ENCODE measurements at places on chromosomes 12 and 14.
A peak's percentile ranks its signal among the peaks of the same experiment; 100 is the strongest.

GRCh38 chr12:51972849-51973273, 21.4 kb downstream of the ACVR1B start:
- peak; percentile 37 for DNase-seq

DNA sequence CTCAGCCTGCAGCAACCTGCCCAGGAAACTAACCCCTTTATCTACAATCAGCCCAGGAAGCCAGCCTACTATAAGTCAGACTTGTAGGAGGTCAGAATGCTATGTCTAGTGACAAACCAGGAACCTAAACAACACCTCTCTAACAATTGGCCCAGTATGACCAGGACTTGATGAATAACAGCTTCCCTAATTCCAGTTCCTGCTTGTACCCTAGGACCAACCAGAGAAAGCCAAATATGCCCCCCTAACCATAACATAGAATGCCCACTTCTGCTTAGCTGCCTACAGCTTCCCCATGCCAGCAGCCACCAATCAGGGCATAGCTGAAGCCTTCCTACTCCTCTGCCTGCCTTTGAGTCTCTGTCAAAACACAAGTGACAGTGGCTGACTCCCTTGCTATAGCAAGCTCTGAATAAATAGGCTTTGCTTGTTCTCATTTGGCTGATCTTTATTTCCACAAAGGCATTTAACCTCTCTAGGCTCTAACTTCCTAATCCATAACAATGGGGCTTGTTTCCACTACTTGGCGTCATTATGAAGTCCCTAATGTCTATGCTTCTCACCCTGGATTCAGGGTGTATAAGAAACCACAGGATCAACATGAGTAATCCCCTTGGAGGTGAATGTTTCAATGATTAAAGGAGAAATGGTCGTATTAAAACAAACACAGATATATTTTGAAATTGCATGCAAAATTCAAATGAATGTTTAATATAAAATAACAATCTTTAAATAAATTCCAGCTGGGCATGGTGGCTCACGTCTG, 220.2 kb downstream of the ANO6 start:
- no peak for DNase-seq

DNA sequence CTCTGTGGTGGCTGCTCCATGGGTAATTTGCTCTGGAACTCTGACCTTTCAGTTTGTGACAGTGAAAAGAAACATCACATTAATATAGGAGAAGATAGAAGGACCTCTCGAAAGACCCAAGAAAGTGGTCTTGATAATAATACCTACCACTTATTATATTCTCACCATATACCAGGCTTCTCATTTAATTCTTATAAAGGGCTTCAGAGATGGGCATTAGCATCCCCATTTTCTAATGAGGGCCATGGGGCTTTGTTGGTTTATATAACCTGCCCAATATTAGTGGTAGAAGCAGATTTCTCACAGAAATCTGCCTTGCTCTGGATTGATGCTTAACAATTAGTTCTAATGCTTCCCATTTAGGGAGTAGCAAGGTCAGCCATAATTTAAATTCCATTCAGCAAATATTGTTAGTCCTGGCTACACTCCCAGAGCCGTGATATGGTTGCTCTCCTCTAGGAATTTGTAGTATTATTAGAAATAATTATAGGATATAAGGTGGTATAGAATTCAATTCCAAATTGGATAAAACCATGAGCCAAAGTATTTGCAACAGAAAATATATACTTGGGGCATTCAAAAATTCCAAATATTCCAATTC, 7.4 kb upstream of the AMIGO2 start:
- no peak for DNase-seq

DNA sequence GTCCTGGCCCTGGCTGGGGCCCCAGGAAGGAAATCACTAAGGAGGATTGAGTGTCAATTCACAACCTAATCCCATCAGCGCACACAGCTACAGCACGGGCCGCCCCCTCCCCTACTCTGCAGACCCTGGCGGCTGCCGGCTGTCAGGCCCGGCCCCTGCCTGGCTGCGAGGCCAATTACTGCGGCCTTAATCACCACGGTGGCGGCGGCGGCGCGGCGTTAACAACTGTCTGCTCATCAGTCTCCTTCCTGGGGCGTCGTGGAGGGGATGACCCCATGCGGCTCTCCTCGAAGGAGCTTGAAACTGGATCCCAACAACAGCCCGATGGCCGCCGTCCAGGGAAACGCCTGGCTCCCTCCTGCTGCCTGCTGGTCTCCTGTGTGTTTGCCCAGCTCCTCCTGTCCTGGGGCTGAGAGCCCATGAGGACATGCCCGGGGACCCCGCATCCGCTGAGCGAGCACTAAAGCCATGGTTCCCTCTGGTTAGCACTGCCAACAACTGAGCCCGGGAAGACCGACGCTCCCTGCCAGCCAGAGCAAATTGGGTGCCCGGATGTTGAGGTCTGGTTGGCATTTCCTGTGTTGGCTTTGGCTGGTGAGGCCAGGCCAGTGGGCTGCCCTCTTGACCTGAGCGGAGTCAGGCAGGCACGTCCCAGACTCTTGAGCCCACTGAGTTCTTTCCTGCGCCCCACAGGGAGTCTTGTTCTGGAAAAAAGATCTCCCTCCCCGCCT, 21.8 kb upstream of the EIF2B2 start:
- no peak for DNase-seq

DNA sequence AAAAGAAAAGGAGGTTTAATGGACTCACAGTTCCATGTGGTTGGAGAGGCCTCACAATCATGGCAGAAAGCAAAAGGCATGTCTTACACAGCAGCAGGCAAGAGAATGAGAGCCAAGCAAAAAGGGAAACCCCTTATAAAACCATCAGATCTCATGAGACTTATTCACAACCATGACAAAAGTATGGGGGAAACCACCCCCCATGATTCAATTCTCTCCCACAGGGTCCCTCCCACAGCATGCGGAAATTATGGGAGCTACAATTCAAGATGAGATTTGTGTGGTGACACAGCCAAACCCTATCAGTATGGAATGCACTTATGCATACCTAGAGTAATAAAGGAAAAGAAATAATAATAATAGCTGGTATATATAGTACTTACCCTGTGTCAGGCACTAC, 4.5 kb upstream of the GLIPR1 start:
- no peak for DNase-seq

- no peak for DNase-seq
Observed at GRCh38 chr14:63941023-63941422, 88.2 kb downstream of the SYNE2 start.

DNA sequence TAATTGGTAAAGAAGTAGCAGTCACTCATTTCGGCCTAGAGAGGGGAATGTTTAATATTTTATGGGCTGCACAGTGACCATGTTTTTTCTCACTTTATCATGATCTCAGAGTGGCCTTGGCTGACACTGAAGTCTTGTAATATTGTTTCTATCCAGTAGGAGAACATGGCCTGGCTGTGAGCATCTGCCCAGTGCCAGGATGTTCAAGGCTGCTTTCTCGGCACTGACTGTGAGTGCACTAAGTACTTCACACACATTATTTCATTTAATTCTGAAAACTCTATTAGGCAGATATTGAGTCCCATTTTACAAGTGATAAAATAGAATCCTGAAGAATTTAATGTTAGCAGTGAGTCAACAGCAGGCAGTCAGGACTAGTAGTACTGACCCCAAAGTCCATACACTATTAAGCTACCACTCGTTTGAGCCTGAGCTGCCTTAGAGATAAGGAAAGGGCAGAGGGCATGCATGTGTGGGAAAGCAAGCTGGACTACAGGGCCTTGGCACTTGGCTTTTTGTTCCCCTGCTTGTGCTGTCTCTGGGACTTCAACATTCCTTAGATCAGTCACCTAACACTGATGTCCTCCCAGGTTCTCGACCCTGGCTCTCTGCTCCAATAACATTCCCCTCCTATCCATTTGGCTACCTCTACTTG, 42.2 kb upstream of the APPL2 start:
- DNase-seq: no peak

DNA sequence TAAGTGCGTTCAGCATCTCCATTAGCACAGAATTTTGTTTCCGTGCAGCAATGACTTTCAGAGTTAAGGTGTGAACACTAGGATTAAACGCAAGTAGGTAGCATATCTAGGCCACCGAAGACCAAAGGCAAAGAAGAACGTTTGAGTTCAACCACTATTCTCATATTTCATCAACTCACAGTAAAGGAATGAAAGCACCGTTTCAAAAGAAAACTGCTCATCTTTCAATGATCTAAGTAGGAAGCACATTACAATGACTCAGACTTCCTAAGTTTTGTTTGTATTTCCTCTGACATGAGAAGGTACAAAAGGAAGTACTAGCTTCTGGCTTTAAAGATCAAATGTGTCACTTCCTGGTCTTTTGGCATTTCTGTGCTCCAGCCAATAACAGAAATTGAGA, 57.6 kb downstream of the ACADS start:
- DNase-seq: no peak

GRCh38 chr12:94815958-94816357, 165.6 kb upstream of the TMCC3 start:
- no peak for DNase-seq

- no peak for DNase-seq
Observed at GRCh38 chr14:34616360-34616759, 13.6 kb downstream of the SNX6 start.

DNA sequence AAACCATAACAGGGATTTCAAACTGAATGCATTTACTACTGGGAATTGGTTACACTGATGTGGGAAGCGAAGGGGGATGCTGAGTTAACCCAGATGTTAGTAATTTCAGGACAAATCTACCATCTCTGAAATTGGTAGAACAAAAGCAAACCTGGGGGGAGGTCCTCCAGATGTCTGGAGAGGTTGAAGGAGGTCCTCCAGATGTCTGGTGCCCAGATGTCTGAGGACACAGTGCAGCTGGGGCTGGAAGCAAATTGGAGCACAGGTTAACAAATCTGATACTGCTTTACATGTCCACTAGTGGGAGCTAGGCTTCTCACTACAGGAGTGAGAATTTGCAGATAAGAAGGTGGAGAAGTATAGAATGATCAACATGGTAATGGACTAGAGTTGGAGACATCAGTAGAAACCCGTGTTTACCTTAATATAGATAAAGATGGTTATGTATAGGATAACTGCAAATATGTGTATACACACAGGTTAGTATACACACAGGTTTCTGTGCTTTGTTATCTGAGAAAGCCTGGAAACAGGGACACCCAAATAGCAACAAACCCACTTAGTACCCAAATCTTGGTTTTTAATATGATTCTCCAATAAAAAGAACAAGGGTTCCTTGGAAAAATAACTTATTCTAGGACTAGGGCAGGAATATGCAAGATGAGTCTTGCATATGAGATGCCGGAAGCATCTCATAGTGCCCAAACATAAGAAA, 162.5 kb downstream of the C12orf50 start:
- DNase-seq: no peak

GRCh38 chr12:121748571-121749265, 36.2 kb downstream of the TMEM120B start:
- DNase-seq: peak; percentile 15

DNA sequence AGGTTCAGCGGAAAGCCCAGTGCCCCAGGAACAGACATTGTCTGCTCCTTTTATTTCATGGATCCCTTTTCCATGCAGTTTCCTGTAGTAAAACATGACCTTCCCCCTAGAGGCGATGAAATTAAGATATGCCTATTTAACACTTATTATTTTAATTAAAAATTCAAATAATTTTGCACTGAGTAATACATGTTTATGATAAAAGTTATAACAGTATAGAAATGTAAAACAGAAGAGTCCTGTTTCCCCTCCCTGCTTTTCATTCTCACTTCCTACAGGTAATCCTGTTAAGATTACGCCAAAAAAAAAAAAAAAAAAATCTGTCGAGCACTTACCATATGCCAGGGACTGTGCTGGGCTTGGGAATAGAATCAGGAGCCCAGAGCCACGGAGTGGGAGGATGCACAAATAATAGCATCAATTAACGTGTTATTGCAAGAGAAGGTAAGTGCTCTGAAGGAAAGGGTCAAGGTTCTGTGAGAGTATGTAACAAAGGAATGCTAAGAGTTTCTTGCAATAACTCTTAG, 830 bp upstream of the LPCAT3 start:
- no peak for DNase-seq

DNA sequence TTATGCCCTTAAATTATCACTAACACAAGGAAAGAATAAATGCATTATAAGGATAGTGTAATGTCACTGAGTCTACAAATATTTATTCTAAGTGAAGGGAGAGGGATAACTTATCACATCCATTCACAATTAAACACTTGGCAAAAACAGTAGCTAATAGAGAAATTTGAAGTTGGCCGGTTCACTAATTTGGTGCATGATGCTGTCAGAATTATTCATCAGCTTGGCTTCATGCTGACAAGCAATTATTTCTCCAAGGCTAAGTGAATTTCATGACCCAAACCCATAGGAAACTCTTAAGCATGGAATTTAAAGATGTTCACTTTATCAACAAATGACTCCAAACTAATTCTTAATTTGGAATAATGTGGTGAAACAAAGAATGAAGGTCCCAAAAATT, 25.0 kb upstream of the NR1H4 start:
- no peak for DNase-seq

GRCh38 chr14:102917469-102918211, 4.8 kb upstream of the AMN start:
- peak; percentile 58 for DNase-seq

- DNase-seq: peak; percentile 9
Observed at GRCh38 chr12:106301611-106302321, 767 bp upstream of the TCP11L2 start.

All from stimulated activated CD4-positive, alpha-beta T cell treated with anti-CD3 and anti-CD28 coated beads, Interleukin-1b, Interleukin-23, amount 100 ng/mL, for 4 hours (primary cell).